Mesenchymal stem cell (in vitro differentiated cells and primary cell): ENCODE measurements at places on chromosomes 2 and 18.

DNA sequence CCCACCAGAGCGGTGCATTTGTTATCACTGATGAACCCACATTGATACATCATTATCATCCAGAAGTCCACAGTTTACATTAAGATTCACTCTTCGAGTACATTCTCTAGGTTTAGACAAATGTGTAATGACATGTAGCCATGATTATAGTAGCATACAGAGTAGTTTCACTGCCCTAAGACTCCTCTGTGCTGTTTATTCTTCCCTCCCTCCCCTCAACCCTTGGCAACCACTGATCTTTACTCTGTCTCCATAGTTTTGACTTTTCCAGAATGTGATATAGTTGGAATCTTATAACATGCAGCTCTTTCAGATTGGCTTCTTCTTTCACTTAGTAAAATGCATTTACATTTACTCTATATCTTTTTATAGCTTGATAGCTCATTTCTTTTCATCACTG lies 31.2 kb upstream of the GREB1L start:
- no peak for DNase-seq

- DNase-seq: no peak
These were observed 67.1 kb upstream of the POU3F3 start for GRCh38 chr2:104786821-104787220.

- DNase-seq: peak; percentile 89
These were observed 5.7 kb downstream of the PTMA start for GRCh38 chr2:231713730-231714638.

DNA sequence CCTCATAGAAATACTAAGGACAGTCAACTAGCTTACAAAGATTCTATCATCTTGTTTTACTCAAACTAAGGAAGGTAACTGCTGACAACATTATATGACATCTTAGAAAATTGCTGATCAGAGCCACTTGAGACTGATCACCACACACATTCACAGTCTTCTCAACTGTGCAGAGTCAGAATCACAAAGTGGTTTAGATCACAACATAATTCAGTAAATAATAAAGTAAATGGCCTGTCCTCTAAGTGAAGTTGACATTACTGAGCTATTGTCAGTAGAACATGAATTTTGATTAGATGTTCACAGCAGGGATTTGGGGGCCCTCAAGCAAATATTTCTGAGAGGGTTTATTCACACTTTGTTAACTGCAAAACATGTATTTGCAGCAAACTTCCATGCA lies 28.5 kb downstream of the NOL4 start:
- no peak for DNase-seq

- no peak for DNase-seq
These were observed 270.8 kb upstream of the DCC start for GRCh38 chr18:52069201-52069600.

DNA sequence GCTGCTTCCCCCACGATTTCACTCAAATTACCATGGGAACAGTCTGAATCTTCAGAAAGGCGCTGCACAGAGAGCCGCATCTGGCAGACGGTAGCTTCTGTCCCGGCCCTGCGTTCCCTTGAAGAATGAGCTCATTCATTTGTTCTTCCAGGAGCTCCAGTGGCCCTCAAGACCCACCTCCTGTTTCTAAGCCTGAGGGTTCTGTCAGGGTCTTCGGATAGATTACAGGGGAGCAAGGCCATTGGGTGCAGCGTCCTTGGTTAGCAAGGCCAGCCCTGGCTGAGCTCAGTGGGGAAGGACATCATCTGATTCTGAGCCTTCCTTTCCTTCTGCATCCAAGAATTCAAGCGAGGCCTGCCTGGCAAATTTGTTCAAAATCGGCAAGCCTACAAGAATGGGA lies 111.9 kb downstream of the PDCL3 start:
- DNase-seq: no peak

GRCh38 chr2:43415592-43415991 lies 180.2 kb downstream of the THADA start:
- DNase-seq: no peak

DNA sequence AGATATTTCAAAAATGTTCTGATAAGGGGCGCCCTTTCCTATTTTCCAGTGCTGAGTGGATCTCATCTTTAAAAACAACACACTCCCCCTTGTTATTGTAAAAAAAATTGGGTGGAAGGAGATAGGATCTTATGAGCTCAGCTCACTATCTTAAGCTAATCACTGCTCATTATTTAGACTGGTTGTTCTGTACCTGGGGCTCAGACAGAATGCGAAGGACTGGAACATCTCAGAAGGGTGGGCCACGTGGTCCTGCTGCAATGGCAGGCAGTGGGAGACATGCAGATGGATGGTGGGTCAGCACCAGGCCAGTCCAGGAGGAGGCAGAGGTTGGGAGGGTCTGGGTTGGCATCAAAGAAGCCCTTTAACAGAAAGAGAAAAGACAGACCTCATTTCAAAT lies 48.3 kb upstream of the GPR155 start:
- DNase-seq: no peak

DNA sequence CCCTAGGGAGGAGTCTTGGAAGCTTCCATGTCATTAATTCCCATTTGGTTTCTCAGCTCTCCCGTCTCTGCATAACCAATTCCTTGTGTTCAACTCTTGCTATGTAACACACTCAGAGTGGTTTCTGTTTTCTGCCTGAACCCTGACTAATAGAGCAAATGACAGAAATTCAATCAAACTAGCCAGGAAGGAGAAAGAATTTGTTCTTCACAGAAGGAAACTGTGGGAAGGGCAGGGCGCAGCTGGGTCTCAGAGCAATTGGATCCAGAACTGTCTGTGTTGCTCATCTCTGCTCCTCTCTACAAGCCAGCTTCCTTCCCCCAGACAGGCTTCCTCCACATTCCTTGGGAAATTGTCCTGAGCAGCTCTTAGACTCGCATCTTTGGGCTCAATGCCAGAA lies 269.8 kb downstream of the TNS1 start:
- peak; percentile 38 for DNase-seq

GRCh38 chr2:234823877-234824376 lies 127.9 kb upstream of the SH3BP4 start:
- peak; percentile 83 for DNase-seq

DNA sequence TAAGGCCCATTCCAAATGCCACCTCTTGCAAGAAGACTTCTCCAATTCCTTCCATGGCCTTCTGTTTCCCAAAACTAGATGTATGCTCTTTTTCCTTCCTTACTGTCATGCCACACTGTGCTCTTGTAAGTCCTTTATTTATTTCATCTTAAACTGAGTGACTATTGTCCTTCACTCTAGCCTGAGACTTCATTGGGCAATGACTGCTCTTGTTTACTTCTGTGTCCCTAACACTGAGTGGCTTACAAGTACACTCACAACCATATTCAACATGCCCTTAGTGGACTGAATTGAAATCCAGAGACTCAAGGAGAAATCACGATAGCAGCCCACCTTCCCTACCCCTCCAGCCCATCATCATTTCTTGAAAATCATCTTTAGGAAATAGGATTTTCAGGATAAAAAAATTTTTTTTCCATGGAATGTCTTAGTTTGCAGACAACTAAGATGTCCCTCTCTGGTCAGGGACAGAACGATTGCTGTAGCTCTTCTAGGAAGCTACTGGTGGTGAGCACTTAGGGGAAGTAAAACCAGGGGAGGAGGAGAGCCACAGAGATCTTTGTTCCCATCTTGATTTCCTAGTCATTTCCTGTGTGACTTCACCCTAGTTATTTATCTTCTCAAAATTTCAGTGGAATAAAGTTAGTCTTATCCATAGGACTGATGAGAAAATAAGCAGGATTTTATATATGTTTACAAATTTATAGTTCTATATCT lies 80.7 kb downstream of the CYRIA start:
- no peak for DNase-seq

GRCh38 chr18:76721207-76721996 lies 101.0 kb upstream of the ZNF236 start:
- no peak for DNase-seq

- DNase-seq: peak; percentile 17
These were observed 255.4 kb upstream of the CHAC2 start for GRCh38 chr2:53512071-53512826.

GRCh38 chr2:119255760-119256581 lies 32.3 kb downstream of the STEAP3 start:
- DNase-seq: peak; percentile 98

DNA sequence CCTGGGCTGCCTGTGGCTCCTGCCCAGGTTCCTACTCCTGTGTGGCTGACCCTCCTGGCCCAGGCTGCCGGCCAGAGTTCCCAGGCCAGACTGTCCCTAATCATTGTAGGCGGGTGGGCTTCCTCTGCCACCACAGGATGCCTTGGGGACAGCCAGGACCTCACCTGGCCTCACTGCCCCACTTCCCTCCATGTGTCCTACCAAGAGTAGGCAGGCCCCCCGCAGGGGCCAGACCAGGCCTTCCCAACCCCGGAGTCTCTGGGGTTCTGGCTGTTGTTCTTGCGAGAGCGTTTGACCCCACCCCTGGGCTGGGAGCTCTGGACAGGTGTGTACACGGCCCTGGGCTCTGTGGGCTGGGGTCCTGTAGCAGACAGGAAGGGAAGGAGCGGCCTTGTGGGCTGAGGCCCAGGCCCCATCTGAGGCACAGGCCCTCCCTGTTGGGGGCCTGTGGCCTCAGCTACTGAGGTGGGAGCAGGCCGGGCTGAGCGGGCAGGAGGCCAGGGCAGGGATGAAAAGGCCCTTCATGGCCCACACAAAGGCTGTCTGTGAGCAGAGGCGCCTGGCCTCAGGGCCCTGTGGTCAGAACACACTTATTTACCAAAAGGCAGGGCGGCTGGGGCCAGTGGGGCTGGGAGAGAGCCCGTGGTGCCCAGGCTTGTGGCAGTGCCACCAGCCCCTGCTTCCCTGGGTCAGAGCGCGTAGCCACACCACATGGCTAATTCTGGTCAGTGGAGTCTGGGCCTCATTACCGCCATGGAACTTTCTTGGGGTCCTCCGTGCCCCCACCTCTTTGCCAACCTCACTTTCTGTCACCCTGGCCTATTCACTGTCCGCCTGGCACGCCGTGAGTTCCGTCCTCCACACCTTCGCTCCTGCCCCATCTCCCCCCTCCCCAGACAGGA lies 2.0 kb downstream of the SNORC start:
- DNase-seq: no peak

DNA sequence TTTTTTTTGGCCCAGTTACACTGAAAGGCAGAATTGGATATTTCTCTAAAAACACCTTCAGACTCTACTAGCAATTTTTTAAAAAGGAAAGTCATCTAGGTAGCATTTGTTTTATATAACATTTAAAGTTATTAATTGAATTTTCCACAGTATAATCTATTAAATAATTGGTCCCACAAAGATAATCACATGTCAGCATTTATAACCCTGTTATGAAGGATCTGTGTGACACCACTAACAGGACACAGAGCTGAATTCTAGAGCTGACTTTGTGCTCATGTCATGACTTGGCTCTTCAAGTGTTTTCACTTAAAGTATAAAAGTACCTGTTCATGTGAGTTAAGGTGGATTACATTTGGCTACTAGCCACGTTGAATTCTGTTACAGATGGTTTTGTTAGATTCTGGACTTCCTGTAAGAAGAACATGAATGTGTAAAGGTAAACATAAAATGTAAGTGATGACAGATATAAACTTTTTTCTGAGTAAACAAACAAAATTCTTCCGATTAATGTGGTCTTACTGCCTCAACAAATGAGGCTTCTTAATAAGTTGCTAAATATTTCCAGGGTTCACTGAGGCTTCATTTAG lies 69.1 kb upstream of the PROKR1 start:
- DNase-seq: no peak

DNA sequence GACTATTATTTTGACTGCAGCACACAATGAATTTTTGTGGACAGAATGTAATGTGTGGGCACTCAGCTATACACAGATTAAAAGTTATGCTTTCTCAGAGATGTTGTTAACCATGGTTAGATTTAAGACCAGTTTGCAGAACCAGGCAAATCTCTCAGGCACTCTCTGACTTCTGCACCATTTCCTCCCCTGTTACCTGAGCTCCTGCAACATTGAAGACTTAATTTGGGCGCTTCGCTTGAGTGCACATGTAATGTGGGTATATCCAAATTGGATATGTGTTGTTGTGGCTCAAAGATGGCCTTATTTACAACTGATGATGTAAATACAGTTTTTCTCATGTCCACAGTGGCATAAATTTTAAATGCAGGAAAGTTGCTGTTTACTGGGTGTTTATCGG lies 469.4 kb downstream of the PTPRM start:
- DNase-seq: no peak

DNA sequence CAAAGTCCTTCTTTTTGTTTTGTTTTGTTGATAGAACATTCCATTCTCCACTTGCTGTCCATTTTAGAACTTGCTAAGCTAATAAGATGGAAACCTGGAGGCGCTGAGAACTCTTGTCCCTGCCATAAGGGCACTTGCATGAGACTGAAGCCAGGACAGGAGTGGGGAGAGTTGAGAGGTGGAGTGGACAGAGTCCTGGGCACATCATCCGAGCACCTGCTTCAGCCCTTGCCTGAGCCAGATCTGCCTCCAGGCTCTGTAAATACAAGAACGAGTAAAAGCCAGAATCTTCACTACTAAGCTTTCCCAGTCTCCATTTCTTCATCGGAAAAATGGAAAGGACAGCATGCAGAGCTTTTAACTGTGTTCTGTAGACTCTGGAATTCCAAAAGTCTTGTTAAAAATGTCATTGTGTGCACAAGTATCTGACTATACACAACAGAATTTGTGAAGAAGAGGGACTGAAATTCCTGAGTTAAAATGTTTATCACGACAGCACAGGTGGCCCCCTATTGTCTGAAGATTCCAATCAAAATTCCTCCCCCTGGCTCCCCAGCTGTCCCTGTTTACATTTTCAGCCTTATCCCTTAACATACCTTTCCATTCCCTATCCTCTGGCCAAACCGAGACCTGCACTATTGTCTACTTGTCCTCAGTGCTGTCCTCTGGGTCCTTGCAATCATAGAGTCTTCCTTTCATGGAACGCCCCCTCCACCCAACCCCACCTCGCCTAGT lies 498.2 kb upstream of the TNP1 start:
- no peak for DNase-seq

GRCh38 chr18:9356976-9357375 lies 22.4 kb downstream of the TWSG1 start:
- DNase-seq: no peak

DNA sequence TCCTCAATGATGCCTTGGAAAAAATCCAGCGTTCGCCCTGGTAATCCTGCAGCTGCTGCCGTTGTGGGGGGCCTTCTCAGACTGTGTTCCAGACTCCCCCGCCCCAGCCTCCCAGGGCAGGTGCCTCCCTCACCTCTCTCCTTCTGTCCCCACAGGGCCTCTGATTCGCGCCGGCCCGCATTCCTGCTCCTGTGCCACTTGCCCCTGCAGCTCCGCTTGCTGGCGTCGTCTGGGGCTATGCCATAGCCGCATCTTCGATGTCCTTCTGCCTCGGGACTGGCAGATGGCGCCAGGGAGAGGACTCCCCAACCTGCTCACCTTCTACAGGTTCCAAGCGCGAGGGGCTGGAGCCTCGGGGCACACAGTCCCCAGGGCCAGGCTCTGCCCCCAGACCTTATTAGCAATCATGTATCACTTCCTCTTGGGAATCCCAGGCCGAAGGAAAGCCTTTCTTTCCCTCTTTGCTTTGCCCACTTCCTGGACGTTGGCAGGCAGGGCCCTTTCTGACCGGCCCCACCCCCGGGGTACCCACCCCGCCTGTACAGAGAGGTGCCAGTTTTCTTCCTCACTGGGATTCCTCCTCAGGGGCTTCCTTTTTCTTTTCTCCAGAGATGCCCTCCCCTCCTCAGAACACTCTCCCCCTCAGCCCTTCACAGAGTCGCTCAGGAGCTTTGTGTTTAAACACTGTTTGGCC lies 4.4 kb downstream of the SPATA3 start:
- DNase-seq: no peak
